Adrenal gland (tissue), 19 donors: ENCODE measurements at places on chromosomes 3 and 15. TPM values are rescaled to one million over a fixed set of nuclear protein-coding genes. Genes with fewer than 3 reads are reported as not detected.

- peak; percentile 4 for DNase-seq
Measured at GRCh38 chr3:58490860-58491501, 915 bp upstream of the KCTD6 start.

GRCh38 chr3:13323822-13324221 is 96.3 kb downstream of the NUP210 start:
- no peak for DNase-seq

GRCh38 chr3:138947495-138948121 is 591 bp downstream of the FOXL2NB start:
- peak; percentile 42 for DNase-seq

GRCh38 chr3:77467702-77468625 is 428.1 kb downstream of the ROBO2 start:
- no peak for DNase-seq

GRCh38 chr3:120648290-120648689 is 33.7 kb downstream of the HGD start:
- peak; percentile 55 for DNase-seq

DNA sequence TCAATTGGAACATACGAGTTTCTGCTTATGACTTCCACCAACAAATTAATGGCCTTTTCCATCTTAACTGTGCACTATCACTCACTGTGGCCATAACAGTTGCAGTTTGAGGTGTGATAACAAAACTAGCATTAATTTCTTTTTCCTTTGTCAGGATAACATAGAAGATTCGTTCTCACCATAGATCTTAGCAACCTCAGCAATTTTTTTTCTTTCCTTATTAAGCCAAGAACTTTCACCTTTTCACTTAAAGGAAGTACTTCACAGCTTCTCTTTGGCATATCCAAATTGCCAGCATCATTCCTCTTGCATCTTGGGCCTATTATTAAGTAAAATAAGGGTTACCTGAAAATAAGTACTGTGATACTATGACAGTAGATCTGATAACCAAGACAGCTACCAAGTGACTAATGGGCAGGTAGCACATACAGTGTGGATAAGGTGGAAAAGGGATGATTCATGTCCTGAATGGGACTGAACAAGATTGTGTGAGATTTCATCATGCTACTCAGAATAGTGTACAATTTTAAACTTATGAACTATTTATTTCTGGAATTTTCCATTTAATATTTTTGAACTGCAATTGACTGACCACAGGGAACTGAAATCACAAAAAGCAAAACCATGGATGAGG is 46.6 kb downstream of the CEP70 start:
- no peak for DNase-seq

DNA sequence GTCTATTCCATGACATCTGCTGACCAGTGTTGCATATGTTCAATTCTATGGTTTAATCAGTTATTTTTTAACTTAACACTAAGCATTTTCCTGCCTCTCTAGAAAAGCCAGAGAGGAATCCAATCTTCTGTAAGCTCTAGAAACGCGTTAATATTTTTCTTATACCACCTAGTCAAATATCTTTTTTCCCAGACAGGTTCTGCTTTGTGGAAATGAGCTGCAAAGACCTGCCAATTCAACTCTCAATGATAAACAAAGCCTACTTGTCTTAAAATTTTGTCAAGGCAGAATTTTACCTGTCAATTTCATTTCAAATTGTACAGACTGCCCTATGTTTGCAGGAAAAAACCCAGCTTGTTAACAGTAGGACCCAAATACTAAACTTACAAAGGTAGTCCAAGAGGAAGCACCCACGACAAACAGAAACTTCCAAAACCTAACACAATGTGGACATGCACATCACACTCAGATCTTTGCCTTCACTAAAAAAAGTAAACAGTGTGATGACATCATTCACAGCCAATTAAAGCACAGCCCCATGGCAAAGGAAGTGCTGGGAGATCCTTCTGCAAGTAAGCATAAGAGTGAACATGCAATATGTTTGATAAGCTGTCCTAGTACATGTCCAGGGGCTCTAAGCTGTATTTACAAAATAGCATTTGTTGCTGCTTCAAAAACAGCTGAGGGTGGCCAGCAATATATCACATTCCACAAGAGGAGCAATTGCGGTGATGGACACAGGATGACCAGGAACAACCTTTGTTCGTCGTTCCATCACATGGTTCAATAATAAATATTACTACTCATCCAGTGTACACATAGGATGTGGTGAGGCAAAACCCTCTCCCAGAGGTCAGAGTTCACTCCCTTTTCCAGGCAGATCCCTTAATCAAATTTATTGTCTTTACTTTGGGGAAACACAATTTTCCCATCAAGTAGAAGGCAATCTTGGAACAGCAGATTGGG is 139.4 kb upstream of the TSC22D2 start:
- no peak for DNase-seq

- DNase-seq, result no peak
Measured at GRCh38 chr15:72982714-72983113, 69.5 kb upstream of the NEO1 start.

- DNase-seq, result peak; percentile 16
Measured at GRCh38 chr3:52881871-52882270, 15.5 kb downstream of the STIMATE start.

GRCh38 chr15:41775651-41776050 is 1.4 kb downstream of the MAPKBP1 start:
- no peak for DNase-seq

DNA sequence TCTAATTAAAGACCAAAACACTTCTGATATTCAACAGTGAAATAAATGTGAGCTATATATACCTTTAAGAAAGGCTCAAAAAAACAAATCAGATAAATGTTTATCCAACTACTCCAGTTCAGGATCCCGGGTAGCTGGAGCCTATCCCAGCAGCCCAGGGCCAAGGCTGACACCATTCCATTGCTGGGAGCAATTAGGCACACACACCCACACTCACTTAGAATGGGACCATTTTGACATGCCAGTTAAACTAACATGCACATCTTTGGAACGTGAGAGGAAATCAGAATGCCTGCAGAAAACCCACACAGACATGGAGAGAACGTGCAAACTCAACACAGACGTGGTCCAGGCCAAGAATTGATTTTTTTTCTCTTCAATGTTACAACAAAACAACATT is 30.0 kb upstream of the PLSCR4 start:
- DNase-seq, result peak; percentile 21

DNA sequence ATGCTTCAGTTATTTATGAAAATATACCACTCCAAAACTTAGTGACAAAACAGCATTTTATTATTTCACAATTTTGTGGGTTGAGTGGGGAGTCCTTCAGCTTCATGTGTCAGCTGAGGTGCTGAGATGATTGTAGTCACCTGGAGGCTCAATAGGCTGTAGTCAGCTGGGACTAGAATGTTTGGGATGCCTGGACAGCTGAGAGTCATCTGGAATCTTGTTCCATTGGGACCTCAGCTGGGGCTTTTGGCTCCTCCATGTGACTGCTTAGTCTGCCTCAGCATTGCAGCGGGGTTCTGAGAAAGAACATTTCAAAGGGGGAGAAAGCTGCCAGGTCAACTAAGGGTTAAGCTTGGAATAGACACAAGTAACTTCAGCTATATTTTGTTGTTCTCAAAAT is 13.4 kb downstream of the STT3B start:
- no peak for DNase-seq

DNA sequence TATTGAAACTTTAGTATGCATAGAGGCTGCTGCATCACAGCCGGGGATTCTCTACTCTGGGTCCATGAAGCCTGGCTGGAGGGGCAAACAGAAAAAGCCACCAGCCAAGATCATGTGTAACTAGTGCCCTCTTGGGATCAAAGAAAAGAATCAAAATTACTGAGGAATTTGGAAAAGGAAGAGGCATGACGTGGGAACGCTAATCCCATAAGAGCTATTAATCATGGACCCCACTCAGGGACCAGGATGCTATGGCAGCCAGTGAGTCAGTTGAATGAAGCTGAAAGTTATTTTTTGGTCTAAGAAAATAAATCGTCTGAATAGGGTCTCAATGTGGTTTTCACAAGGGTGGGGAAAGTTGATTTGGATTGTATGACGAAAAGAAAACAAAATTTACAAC is 1165.1 kb downstream of the ROBO2 start:
- DNase-seq, result no peak

DNA sequence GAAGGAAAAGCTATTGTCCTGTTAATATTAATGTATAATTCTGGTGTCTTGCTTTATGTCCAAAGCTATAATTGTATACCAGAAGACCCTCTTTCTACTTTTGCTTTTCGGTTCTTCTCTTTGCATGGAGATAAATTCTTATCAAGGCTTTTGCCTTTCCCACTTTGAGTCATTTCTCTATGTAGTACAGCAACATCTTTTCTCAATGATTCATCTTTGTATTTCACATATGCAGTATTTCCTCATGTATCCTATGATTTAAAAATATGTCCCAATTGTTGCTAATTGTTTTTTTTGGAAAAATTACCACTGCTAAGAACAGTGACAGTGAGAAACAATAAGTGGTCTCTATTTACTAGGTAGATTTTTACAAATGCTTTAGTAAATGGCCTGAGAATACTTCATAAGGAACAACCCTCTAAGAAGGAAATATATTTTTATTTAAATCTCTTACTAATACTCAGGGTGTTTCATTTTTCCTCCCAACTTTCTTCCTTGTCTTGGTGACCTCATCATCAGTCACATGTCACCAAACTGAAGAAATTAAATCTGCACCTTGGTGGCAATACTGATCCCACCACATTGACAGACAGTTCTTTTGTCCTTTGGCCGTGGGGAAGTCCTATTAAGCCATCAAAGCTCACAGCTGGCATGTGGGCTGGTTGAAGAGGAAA is 290.6 kb downstream of the SATB1 start:
- DNase-seq, result no peak

Gene PLS1
- 7.6 TPM for total RNA-seq

Gene CD96
- 1.7 TPM for total RNA-seq

Gene ADAMTS17
- total RNA-seq, result 10.4 TPM

Gene POLQ
- total RNA-seq, result 0.06 TPM

Gene RAD18
- 11.4 TPM for total RNA-seq

Gene MSL2
- total RNA-seq, result 26.6 TPM

Gene GPR176
- 12.7 TPM for total RNA-seq
